ENCODE measurements at places on chromosomes 7 and 10.

DNA sequence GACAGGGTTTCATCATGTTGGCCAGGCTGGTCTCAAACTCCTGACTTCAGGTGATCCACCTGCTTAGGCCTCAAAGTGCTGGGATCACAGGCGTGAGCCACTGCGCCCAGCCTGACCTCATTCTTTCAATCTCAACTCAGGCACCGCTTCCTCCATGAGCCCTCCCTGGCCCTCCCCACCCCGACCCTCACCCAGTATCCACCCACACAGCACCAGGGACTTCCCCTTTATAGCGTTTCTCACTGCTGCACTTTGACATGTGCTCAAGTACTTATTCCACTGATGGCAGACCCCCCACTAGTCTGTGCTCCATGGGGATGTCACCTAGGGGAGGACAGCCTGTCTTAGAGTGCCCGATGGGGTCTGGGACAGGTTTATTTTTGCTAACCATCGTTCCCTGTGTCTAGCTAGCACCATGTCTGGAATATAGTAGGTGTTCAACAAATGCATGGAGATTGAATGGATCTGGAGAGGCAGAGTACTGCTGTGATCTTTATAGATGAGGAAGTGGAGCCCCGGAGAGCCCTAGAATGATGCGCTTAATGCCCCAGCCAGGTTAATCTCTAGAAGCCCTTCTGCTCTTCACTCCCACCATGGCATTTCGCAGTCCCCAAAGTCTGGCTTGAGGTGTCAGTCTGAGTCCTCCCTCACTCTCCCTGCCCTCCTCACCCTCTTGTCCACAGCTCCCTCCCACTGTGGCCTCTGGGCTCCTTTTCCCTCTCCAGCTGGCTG is 258.8 kb downstream of the RPS24 start:
- DNase-seq: no peak

- DNase-seq: no peak
Observed at GRCh38 chr10:22705527-22705926, 8.9 kb downstream of the PIP4K2A start.

- no peak for DNase-seq
Observed at GRCh38 chr7:154976844-154977243, 26.1 kb downstream of the PAXIP1 start.

DNA sequence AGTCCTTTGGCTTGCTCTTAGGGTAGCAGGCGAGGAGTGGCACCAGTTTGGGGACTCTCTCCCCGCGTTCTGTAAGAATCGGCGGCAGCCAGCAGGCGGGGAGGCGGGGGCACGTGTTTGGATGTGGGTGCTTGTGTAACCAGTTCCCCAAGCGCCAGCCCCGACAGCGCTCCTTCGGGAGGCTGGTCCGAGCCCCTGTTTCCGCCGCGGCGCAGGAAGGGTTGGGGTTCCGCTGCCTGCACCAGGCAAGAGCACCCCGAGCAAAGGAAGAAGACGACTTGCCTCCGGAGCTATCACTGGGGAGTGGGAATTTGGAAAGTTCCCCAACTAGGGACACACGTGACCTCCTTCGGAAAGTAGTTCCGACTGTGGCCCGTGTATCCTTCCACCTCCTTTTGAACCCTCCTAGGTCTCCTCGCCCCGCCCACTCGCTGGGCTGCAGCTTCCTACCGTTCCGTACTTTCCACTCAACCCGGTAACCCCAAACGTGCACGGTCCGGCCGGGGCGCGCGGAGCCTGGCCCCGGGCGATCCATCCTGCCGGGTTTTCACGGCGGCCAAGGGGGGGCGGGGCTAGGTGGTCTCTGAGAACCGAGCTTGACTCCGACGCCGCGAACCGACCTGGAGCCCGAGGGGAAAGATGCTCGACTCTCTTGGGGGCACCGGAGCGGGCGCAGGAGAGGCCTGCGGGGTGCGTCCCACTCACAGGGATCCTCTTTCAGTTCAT is 1.2 kb downstream of the KLLN start:
- DNase-seq: peak; percentile 93

- no peak for DNase-seq
Observed at GRCh38 chr7:47561715-47562446, 20.0 kb downstream of the TNS3 start.

DNA sequence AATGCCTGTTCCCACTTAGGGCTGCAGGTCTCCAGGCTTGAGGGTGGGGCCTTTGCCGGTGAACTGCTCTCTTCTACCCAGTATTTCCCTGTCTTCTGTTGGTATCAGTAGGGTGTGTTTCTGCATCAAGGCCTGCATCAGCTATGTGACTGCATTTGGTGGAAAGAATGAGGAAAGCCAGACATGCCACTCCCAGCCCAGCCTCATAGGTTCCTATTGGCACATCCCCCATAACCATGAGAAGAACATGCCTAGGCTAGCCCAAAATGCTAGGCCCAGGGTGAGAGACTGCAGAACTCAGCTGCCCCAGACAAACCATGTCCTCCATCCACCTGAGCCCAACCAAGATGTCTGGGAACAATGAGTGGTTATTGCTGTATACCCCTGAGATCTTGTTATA is 380.3 kb upstream of the ADARB2 start:
- DNase-seq: no peak

- DNase-seq: no peak
Observed at GRCh38 chr10:110636572-110636931, 7.6 kb upstream of the RBM20 start.

DNA sequence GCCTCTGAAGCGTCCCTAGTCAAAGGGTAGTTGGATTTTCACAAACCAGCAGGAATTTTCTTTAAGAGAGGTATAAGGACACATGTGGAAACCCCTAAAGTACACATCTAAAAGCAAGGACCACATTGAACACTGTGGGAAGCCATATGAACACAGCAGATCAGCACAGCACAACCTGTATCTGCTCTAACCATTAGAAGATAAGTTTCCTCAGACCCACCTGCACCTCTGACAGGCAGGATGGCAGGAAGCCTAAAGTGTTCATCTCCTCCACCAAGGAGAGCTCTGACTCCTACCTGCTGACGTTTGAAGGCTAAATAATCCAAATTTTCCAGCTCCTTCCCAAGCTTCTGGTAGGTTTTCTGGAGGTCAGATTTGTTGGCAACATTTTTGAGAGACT is 174.4 kb downstream of the CTNNA3 start:
- no peak for DNase-seq

DNA sequence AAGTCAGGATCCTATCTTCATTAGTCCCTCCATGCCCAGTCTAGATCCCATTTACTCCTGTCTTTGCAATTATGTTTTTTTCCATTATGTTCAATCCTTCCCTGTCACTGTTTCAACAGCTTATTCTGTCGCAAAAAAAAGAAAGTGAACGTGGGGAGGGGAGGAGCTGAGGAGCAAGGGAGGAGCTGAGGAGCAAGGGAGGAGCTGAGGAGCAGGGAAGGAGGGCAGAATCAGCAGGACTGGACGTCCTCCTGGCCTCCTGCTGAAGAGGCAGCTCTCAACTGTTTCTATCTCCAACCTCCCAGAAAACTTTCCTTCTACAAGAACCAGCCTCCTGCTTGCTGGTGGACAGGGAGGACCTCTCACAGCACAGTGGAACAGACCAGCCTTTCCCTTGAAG is 26.0 kb downstream of the LARP4B start:
- no peak for DNase-seq

GRCh38 chr7:155508376-155509358 is 37.7 kb downstream of the CNPY1 start:
- no peak for DNase-seq

DNA sequence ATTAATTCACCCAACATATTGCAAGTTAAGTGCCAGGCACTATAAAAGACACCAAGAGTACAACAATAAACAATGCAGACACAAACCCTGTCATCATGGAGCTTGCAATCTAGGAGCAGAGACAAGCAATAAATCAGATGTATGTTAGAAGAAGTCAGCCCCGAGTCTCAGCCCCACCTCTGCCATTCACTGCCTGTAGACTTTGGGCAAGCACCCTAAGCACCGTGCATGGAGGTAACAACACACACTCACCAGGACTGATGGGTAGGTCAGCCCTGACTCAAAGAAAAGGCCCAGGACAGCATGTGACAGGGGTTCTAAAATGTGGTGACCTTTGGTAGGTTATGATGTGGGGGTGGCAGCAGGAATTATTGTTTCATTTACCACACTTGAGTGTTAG is 49.3 kb upstream of the PLEKHA1 start:
- no peak for DNase-seq

GRCh38 chr7:104826135-104826534 is 187.9 kb upstream of the KMT2E start:
- no peak for DNase-seq

DNA sequence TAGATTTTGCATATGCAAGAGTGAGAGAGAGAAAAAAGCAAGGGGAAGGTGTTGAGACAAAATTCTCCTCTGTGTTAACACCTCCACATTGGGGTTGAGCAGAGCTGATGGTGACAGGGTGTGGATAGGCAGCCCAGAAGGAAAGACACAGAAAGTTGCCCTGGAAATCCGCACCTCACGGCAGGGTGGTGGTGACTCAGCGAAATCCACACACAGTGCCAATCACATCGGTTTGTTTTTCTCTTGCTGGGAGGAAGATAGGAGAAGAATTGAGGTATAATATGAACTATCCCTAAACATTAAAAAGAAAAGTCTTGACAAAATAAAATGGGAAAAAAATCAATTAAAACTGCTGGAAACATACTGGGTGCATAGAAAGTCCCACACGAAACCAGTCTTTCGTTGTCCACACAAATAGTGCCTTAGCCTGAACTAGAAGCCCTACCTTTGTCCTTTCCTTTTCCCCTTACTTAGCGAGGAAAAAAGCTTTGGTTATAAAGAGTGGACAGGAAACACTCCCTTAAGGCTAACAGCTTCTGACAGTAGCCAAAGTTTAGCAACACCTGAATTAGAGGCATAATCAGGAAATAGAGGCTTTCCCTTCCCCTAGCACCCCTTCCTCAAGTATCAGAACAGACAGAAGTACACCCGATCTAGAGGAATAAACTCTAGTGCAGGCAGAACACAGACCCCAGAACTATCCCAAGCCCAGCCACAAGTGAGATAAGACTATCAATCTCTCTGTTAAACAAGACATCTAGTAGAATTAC is 39.2 kb upstream of the DNAJC1 start:
- DNase-seq: no peak

DNA sequence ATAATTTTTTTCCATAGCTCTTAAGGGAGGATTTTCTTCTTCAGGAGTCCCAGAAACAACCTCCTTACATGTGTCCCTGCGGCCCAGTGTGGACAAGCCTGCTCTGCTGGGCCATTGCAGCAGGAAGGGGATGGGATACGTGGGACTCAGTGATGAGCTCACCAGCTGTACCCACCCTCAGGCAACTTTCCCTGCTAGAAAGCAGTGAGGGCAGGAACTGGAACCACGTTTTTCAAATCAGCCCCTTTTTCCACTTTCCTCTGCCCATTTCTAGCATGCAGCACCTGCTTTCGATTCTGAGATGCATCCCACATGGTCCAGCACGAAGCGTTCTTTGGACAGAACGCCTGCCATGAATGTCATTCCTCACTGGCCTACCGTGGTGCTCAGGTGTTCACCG is 232.7 kb downstream of the KLF6 start:
- no peak for DNase-seq

- DNase-seq: peak; percentile 27
Observed at GRCh38 chr7:128031901-128032604, 816 bp upstream of the LRRC4 start.

DNA sequence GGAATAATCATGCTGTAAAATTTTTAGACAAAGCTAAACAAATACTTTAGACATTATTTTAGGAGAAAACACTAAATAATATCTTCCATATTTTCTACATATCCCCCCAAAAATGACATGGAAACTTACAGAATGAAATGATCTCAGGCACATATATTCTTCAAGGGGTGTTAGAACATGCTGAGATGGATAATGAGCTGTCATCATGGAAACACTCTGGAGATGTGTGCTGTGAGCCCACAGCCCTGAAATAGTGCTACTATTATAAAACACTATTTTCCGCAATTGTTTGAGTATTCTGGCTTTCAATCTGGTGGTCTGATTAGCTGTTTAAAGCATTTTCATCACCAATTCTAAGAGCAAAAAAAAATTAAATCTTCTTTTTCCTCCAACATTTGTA is 385.7 kb downstream of the PHTF2 start:
- DNase-seq: no peak

- DNase-seq: no peak
Observed at GRCh38 chr10:122974543-122975064, 5.6 kb upstream of the PSTK start.

DNA sequence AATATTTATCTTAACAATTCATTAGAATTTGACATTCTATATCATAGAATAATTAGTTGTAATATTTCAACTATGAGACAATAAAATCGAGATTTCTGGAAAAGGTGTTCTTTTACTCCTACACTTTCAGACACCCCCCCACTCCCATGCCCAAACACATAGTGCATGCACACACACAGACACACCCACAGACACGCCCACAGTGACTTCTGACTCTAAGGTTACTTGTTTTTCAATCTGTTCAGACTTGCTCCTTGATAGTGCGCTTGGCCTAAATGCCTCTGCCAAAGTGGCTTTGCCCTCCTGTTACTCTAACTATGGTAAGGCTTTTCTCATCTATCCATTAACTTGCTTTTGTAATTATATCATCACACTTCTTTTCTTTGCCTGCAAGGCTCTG is 144.0 kb upstream of the PPP1R3A start:
- no peak for DNase-seq

GRCh38 chr10:132316133-132316532 is 8.4 kb upstream of the STK32C start:
- DNase-seq: no peak
